ENCODE measurements at places on chromosomes 2 and 18.

GRCh38 chr2:28399956-28400355 lies 7.3 kb downstream of the FOSL2 start:
- no peak for DNase-seq

DNA sequence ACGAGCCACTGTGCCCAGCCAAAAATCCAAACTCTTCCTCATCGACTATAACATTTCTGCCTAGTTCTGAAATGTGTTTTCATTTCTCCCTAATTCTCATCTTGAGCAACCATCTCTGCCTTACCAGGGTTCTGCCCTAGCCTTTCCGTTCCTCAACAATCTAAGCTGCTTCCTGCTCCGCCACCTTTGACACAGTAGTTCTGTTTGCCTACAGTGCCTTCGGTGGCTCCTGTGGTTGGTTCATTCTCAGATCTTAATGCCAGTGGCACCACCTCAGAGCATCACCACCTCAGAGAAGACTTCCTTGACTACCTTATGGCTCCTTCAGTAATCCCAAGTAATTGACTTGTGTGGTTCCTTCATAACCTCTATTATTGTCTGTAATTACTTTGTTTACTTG lies 3.8 kb downstream of the SOCS6 start:
- no peak for DNase-seq

GRCh38 chr18:45384137-45384961 lies 230.9 kb upstream of the SLC14A2 start:
- peak; percentile 28 for DNase-seq

DNA sequence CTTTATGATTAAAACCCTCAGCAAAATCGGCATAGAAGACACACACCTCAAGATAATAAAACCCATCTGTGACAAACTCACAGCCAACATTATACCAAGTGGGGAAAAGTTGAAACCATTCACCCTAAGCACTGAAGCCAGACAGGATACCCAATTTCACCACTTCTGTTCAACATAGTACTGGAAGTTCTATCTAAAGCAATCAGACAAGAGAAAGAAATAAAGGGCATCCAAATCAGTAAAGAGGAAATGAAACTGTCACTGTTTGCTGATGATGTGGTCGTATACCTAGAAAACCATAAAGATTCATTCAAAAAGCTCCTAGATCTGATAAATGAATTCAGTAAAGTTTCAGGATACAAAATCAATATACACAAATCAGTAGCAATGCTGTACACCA lies 16.4 kb upstream of the RPRD1A start:
- no peak for DNase-seq

DNA sequence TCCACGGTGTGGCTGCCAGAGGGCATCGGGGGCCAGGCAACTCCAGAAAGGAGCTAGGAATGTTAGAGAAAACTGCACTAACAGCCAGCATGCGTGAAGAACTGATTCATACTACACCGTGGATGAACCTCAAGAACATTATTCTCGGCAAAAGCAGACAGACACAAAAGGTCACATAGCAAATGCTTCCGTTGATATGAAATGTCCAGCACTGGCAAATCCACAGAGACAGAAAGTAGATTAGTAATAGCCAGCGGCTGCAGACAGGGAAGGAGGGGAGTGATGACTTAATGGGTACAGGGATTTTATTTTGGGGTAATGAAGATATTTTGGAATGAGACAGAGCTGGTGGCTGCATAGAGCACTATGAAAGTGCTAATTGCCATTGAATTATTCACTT lies 37.4 kb downstream of the SCTR start:
- DNase-seq: no peak

GRCh38 chr2:143640826-143641225 lies 511.6 kb downstream of the ARHGAP15 start:
- no peak for DNase-seq

GRCh38 chr2:232309592-232309991 lies 69.0 kb upstream of the ALPP start:
- DNase-seq: peak; percentile 23

DNA sequence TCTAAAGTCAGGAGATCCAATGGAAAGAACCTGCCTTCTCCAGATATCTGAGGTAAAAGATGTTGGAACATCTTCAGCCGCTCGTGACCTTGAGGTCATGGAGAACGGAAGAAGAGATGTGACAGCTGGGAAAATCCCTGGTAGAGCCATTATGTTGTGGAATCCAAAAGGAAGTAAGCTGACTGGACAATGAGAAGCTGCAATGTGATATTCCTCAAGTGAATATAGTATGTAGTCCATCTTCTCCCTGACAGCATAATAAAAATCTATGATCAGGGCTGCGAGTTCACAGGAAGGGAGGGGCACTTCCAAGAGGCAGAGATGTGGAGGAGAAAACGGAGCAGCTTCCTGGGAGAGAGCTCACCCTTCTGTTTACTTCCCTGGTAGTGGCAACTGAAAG lies 201.0 kb upstream of the SP5 start:
- DNase-seq: no peak

DNA sequence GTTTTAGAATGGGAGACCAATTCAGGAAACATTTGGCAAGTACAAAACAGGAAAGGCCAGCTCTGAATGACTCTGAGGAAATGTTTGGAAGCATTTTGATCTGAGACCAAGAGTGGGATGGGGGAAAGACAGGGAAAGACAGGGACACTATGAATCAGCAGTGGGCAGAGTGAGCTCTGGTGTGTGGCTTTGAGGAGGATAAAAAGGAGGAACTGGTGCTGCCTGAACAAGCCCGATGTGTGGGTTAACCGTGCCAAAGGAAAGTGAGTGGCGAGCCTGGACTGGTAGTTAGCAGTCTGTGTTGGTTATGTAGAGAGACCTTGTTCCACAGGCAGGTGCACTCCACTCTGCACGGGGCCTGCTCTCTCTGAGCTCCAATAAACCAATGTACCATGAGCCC lies 5.3 kb downstream of the MFSD6 start:
- DNase-seq: no peak

GRCh38 chr2:195486987-195487644 lies 169.9 kb upstream of the SLC39A10 start:
- DNase-seq: peak; percentile 42

GRCh38 chr18:57353137-57353939 lies 981 bp downstream of the ST8SIA3 start:
- DNase-seq: no peak

GRCh38 chr2:156349605-156350004 lies 17.1 kb upstream of the NR4A2 start:
- DNase-seq: no peak

DNA sequence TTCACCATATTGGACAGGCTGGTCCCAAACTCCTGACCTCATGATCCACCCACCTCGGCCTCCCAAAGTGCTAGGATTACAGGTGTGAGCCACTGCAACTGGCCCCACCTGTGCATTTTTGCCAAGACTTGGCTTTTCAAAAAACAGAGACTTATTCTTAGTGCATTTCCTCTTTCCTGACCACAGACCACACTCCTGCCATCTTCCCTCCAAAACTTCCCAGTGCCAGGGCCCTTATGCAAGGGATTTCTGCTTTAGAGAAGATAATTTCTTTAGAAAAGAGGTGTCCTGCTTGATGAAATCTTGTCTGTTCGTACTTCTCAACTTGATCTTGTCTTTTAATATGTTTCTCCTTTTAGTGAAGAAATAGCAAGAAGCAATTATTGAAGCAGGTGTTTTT lies 98.8 kb upstream of the ZNF516 start:
- DNase-seq: no peak

GRCh38 chr2:47510745-47511144 lies 107.8 kb downstream of the MSH2 start:
- no peak for DNase-seq

- DNase-seq: peak; percentile 54
Measured at GRCh38 chr2:204019572-204020501, 83.3 kb downstream of the ICOS start.

- peak; percentile 61 for DNase-seq
Measured at GRCh38 chr2:27262379-27263286, at the start of gene SLC30A3. SLC30A3 (minus strand) TSS chr2:27263047; CDS start chr2:27262906, 141 bp downstream.

- no peak for DNase-seq
Measured at GRCh38 chr18:59952283-59953007, 52.6 kb downstream of the PMAIP1 start.

DNA sequence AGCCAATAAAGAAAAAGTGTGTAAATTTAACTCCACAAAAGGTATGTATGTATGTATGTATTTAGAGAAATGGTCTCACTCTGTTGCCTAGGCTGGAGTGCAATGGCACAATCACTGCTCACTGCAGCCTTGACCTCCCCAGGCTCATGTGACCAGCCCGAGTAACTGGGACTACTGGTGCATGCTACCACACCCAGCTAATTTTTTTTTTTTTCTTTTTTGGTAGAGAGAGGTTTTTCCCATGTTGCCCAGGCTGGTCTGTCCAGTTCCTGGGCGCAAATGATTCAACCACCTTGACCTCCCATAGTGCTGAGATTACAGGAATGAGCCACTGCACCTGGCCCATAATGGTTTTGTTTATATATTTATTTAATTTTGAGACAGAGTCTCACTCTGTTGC lies 67.1 kb downstream of the CERKL start:
- no peak for DNase-seq

DNA sequence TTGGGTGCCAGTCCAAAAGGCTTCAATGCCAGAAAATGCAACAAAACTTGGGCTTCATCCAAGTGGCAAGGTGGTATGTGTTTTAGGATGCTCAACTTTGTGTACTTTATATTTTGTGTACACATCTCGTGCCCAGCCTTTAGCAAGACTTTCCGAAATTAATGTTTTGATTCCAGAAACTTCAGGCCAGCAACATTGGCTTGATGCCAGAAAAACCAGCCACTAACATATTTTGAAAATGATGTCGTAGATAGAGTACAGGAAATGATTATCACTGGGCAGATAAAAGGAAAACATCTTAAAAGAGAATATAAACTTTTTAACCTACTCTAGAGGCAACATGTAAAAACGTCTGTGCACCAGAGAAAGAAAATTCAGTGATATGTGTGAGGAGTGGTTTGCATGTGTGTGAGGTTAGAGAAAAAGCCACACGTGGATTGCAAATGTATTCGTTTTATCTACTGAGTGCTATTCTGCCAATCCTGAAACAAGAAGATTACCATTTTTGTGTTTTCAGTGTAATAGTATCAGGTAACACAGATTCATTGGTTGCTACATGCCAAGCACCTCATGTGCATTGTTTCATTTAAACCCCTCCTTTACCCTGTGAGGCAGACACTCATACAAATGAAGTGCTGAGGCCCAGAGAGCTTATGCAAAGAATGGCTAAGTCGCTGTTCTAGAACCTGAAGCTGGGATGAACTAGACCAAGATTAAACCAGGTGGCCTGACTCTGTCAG lies 264.8 kb downstream of the C1D start:
- no peak for DNase-seq

DNA sequence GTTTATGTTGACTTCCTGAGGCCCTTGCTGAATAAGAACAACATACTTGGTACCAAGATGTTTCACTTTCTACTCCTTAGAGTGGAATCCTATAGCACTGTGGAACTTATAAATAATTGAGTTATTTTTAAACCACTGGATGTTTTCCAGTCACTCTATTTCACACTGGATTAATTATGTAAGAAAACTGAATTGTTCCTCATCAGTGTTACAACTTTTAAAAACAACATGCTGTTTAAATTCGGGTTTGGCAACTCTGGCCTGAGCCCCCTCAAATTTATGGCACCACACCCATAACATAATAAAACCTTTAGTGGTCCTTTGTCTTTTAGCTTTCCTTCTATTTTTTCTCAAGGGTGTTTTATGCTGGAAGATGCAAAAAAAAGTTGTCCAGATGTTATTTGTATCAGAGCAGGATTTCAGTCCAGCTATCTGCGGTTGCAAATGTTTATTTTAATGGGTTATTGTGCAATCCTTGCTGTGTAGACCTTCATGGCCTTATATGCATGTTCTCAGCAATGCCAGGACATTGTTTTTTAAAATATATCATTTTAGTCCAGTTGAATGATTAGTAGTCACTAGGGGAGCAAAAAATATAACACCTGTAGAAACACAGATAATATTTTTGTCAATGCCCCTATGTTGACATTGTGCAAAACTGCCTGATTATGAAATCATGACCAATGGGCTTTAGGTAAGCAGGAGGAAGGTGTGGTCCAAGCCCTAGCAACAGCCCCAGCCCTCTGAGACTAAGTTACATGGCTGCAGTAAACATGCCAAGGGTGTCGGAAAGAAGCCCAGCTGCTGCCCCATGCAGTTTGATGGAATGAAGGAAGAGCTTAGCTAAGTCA lies 638.0 kb upstream of the ZEB2 start:
- DNase-seq: no peak

Data from CD4-positive, alpha-beta T cell treated with Interleukin-2 at 100 ng/mL for 4 hours (primary cell).